ENCODE measurements at places on chromosomes 4 and X. TPM values are rescaled to one million over a fixed set of nuclear protein-coding genes. Genes with fewer than 3 reads are reported as not detected.

GRCh38 chrX:114611018-114611619 lies 27.2 kb downstream of the HTR2C start:
- no peak for DNase-seq

Gene DUSP9
- total RNA-seq: not detected

- DNase-seq: no peak
Observed at GRCh38 chrX:20463296-20464075, 196.8 kb upstream of the RPS6KA3 start.

DNA sequence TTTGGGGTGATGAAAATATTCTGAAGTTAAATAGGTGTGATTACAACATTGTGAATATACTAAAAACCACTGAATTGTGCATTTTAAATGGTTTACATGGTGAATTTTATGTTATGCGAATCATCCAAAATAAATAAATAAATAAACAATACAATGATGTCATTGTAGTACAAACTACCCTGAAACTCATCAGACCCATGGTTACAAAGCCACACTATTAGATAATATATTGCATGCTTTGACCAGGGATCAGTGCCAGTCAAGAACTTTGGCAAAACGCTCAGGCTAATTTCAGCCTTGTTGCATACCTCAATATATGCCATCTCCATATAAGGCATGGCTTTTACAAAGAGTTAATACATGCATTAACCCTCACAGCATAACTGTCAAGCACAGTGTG lies 45.5 kb upstream of the XIAP start:
- no peak for DNase-seq

DNA sequence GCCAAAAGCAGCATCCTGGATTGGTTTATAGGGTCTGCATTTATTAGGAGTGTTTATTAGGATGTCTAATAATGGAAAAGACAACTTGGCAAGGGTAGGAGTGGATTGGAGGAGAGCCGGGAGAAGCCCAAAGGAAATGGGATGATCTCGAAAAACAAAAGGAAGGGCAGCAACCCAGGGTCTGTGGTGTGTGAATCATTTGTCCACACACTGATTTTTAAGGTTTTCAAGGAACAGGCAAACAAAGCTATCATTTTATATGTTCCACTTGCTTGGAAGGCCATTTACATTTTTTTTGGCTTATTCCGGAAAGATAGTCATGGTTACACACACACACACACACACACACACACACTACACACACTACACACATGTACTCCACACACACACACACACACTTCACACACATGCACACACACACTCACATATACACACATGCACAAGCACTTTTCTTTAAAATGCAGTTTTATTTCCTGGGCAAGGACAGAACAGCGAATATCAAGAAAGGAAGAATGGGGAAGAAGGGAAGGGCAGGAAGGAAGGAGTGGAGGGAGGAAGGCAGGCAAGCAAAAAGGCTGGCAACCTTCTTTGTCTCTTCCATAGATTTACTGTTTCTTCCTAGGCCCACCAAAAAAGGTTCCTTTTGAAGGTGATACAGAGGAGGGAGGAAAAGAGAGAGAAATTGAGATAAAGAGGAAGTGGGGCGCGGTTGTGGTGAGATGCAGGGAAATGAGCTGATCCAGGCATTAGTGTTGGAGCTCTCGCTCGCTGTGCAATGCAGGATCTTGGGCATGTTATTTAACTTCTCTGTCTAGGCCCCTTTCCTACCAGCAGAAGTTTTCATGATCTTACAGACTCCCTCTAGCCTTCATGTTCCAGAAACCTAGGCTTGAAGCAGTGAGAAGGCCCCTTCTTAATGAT lies 88.6 kb upstream of the MAML3 start:
- no peak for DNase-seq

DNA sequence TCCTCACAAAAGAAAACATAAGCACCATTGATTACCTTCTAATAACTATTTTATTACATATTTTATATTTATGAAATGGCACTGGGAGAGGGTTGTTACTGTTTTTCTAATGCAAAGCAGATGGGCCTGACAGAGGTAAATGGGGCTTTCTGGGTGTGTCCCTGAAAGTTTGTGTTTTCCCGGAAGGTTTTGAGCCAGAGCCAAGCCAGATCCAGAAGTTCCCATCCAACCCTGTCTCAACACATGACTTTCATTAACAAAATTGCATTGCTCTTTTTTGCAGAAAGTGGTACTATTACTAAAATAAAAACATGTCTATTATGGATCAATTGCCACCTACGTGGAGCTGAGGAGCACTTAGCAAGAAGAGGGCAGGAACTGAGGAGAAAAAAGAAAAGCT lies 181.3 kb downstream of the RAB28 start:
- DNase-seq: no peak

GRCh38 chr4:42995343-42995944 lies 102.9 kb downstream of the GRXCR1 start:
- DNase-seq: no peak

GRCh38 chr4:142984871-142985585 lies 138.9 kb upstream of the INPP4B start:
- DNase-seq: no peak

Gene KCND1
- total RNA-seq: 2.0 TPM

DNA sequence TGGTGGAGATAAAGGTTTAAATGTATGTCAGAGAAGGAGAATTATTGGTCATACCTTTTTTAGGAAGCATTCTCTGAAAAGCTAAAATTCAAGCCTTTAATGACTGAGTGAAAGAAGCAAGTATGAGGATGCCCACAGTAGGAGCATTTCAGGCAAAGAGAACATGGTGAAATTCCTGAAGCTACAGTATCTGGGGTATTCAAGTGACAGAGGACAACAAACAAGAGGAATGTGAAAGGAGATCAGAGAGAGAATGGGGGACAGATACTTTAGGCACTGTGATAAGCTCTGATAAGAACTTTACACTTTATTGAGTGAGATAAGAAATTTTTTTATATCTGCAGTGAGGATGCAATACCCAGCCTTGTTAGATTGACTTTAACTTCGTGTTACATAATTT lies 621.3 kb upstream of the AGA start:
- no peak for DNase-seq

- no peak for DNase-seq
Observed at GRCh38 chrX:16087076-16087475, 36.3 kb upstream of the GRPR start.

Measured in posterior vena cava (tissue), 2 donors.